ENCODE measurements at places on chromosomes 4 and X. TPM values are rescaled to one million over a fixed set of nuclear protein-coding genes. Genes with fewer than 3 reads are reported as not detected.

DNA sequence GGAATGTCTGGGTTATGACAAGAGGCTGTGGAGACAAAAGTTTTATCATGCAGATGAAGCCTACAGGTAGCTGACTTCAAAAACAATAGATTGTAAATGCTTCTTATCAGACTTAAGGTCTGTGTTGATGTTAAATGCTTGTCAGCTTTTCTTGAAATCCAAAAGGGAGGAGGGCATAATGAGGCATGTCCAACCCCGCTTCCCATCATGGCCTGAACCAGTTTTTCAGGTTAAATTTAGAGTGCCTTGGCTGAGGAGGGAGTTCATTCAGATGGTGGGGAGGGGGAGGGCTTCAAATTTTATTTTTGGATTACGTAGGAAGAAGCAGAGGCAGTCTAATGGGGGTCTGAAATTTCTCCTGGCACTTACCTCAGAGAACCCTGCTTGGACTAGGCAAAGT is 207.7 kb upstream of the HDX start:
- no peak for DNase-seq
- no peak overlapping the region for H3K27ac ChIP-seq
- H3K27me3 ChIP-seq, result no peaks in the 10 kb centered on the region
- H3K36me3 ChIP-seq, result no peaks in the 10 kb centered on the region
- no peak overlapping the region for H3K4me3 ChIP-seq

- DNase-seq, result peak; percentile 76
- no peaks in the 10 kb centered on the region for H3K27me3 ChIP-seq
These were observed 14.1 kb downstream of the ZNF157 start for GRCh38 chrX:47384502-47384901.

DNA sequence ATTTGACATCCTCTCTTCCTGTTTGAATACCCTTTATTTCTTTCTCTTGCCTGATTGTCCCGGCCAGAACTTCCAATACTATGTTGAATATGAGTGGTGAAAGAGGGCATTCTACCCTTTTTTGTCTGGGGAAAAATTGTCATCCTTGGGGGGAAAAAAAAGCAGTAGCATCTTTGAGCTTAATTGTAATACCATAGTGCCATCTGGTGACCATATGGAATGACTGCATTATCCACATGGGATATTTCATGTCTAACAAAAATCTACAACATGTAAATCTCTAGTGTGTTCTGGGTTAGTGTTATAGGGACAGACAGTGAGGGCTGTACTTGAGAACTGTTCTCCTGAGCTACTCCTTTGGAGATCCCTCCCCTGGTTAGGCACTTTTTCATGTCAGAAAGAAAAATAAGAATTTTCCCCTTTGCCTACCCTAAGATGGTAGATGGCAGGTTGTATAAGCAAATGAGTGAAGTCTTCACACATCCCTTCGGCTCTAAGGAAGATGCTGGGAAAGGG is 26.0 kb downstream of the CAPN6 start:
- no peaks in the 10 kb centered on the region for H3K36me3 ChIP-seq
- no peak overlapping the region for H3K4me3 ChIP-seq
- no peaks in the 10 kb centered on the region for H3K4me1 ChIP-seq
- peaks cover 46% of the 10 kb centered on the region for H3K27me3 ChIP-seq
- H3K27ac ChIP-seq, result no peak overlapping the region
- no peak for DNase-seq

DNA sequence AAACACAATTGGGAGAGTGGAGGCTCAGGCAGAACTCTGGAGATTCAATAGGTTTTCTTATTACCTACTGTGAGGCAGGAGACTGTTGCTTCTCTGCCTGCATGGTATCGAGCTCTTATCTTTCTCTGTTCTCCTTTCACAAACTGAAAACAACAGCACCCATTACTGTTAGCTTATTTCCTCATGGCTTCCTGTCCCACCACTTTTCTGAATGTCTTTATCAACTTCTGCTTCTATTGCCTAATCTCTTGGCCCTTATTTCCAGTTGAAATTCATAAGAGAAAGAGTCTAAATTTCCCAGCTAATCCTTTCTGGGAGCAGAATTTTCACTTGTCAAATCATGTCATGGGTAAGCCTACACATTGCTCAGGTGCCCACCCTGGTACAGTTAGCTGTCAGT is 46.8 kb upstream of the NDST3 start:
- H3K27me3 ChIP-seq, result no peaks in the 10 kb centered on the region
- no peak for DNase-seq
- no peak overlapping the region for H3K4me3 ChIP-seq
- H3K4me1 ChIP-seq, result no peaks in the 10 kb centered on the region
- H3K36me3 ChIP-seq, result no peaks in the 10 kb centered on the region

DNA sequence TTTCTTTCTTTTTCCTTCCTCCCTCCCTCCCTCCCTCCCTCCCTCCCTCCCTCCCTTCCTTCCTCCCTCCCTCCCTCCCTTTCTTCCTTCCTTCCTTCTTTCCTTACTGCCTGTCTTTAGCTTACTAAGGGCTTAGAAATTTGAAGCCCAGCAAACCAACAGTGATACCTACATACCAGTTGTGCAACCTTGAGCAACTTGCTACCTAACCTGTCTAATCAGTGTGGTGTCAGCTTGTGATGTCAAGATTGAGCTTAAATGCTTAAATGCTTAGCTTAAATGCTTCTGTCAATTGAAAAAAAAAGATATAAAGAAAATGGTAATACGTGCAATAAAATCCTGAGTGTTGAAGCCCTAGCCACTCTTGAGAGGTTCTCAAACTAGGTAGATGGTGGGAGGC is 728.6 kb downstream of the TRIML1 start:
- H3K4me3 ChIP-seq, result no peak overlapping the region
- no peaks in the 10 kb centered on the region for H3K4me1 ChIP-seq
- H3K36me3 ChIP-seq, result no peaks in the 10 kb centered on the region
- H3K27me3 ChIP-seq, result no peaks in the 10 kb centered on the region

DNA sequence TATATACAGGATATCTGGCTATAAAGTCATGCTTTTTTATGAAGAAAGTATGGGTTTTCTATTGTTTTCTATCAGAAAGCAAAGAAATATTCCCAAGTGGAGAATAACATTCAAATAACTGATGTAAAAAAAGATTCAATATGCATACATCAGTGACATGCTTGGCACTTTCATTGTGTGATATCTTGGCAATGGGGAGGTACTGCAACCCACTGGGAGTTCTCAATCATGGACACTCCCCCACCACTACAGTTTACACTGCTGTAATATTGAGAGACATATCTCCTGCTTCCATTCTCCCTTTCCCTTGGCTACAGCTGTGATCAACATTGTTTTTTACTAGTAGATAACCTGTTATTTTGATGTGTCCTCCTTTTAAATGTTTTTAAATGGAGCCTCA is 257.8 kb downstream of the CAMK2D start:
- DNase-seq, result no peak
- H3K27ac ChIP-seq, result no peak overlapping the region
- H3K27me3 ChIP-seq, result no peaks in the 10 kb centered on the region
- no peaks in the 10 kb centered on the region for H3K4me1 ChIP-seq
- H3K4me3 ChIP-seq, result no peak overlapping the region
- H3K36me3 ChIP-seq, result no peaks in the 10 kb centered on the region

DNA sequence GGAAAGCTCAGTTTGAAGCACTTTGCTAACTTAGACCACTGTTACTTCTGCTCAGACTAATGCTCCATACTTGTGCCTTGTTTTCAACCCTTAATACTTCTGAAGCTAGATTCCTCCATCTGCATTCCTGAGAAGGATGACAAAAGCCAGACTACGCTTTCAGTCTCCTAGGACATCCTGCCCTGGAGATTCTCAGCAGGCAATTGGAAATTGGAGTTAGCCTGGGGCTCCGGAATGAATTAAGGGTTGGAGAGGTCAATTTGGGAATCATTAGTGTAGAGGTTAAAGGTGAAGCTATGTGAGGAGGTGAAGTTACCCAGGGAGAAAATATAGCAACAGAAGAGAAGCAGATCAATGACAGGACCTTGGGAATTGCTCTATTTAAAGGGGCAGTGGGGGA is 215.9 kb upstream of the MBNL3 start:
- H3K36me3 ChIP-seq, result no peaks in the 10 kb centered on the region
- no peak overlapping the region for H3K4me3 ChIP-seq
- DNase-seq, result no peak
- peaks cover 66% of the 10 kb centered on the region for H3K27me3 ChIP-seq
- H3K27ac ChIP-seq, result no peak overlapping the region

DNA sequence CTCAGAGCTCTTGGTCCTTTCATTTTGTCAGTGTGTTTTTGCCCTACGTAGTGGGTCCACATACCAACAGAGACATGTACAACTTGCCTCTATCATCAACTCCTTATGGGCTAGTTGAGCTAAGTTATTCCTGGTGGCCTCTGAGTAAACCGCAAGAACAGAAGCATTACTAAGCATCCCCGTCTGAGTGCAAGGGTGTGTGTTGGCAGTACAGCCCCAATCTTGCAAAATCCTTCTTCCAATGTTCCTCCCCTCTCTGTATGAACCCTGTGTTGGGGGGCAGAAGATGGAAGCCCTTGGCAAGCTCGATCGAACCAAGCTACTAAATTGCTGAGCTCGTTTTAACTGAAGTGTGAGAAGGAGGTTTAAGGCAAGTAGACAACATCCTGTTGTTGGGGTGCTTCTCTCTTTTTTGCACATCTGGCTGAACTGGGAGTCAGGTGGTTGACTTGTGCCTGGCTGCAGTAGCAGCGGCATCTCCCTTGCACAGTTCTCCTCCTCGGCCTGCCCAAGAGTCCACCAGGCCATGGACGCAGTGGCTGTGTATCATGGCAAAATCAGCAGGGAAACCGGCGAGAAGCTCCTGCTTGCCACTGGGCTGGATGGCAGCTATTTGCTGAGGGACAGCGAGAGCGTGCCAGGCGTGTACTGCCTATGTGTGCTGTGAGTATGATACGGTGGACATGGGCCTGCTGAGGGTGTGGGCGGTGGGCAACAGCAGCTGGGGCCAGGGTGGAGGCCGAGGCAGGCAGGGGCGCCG is at the start of gene SH2D1A:
Gene SH2D1A (plus strand): TSS at position 447 of the 760 bp plus-strand sequence. CDS start 80 bp downstream, at position 527.
- H3K27me3 ChIP-seq, result peaks cover 7% of the 10 kb centered on the region
- no peaks in the 10 kb centered on the region for H3K36me3 ChIP-seq
- DNase-seq, result no peak
- H3K4me3 ChIP-seq, result no peak within 1 kb of the TSS

- H3K4me3 ChIP-seq, result no peak overlapping the region
- H3K27me3 ChIP-seq, result no peaks in the 10 kb centered on the region
- no peak overlapping the region for H3K27ac ChIP-seq
- no peak for DNase-seq
These were observed 69.8 kb upstream of the SMARCA5 start for GRCh38 chr4:143443728-143444127.

Gene FHIP1A
- 27.1 TPM for total RNA-seq

Gene NMU
- total RNA-seq, result 2.6 TPM

Measured in lung (tissue), 17 donors.